Natural killer cell treated with Interleukin-12 subunit alpha and Interleukin-12 subunit beta and Interleukin-15 and Interleukin-18, amount 100 ng/mL, for 72 hours (primary cell): ENCODE measurements at places on chromosomes 5 and 9.

DNA sequence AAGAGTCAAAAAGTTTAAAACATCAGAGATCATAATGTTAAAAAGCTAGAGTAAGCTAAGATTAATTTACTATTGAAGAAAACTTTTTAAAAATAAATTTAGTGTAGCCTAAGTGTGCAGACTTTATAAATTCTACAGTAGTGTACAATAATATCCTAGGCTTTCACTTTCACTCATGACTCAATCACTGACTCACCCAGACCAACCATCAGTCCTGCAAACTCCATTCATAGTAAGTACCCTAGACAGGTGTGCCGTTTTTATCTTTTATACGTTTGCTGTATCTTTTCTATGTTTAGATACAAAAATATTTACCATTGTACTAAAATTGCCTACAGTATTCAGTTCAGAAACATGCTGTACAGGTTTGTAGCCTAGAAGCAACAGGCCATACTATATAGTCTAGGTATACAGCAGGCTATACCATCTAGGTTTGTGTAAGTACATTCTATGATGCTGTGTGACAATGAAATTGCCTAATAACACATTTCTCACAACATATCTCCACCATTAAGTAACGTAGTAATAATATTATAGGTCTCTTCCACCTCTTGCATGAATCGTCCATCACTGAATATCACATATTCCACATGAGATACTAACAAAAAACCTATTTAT is 59.2 kb downstream of the MEGF9 start:
- H3K4me3 ChIP-seq, result no peak overlapping the region
- H3K36me3 ChIP-seq, result no peaks in the 10 kb centered on the region
- no peaks in the 10 kb centered on the region for H3K27me3 ChIP-seq

GRCh38 chr9:7782400-7783120 is 17.0 kb downstream of the DMAC1 start:
- H3K27me3 ChIP-seq, result peaks cover 10% of the 10 kb centered on the region
- H3K4me3 ChIP-seq, result no peak overlapping the region
- H3K36me3 ChIP-seq, result no peaks in the 10 kb centered on the region
- peaks cover 5% of the 10 kb centered on the region for H3K4me1 ChIP-seq
- no peak overlapping the region for H3K27ac ChIP-seq
- DNase-seq, result no peak

- no peak overlapping the region for H3K4me3 ChIP-seq
- H3K27ac ChIP-seq, result no peak overlapping the region
- H3K27me3 ChIP-seq, result no peaks in the 10 kb centered on the region
- DNase-seq, result no peak
Observed at GRCh38 chr9:133813749-133814585, 75.8 kb upstream of the SARDH start.

- H3K4me3 ChIP-seq, result no peak overlapping the region
- peaks cover 6% of the 10 kb centered on the region for H3K4me1 ChIP-seq
- no peaks in the 10 kb centered on the region for H3K27me3 ChIP-seq
- no peak for DNase-seq
- peaks cover 26% of the 10 kb centered on the region for H3K36me3 ChIP-seq
Observed at GRCh38 chr5:87382224-87382623, 30.5 kb downstream of the CCNH start.

DNA sequence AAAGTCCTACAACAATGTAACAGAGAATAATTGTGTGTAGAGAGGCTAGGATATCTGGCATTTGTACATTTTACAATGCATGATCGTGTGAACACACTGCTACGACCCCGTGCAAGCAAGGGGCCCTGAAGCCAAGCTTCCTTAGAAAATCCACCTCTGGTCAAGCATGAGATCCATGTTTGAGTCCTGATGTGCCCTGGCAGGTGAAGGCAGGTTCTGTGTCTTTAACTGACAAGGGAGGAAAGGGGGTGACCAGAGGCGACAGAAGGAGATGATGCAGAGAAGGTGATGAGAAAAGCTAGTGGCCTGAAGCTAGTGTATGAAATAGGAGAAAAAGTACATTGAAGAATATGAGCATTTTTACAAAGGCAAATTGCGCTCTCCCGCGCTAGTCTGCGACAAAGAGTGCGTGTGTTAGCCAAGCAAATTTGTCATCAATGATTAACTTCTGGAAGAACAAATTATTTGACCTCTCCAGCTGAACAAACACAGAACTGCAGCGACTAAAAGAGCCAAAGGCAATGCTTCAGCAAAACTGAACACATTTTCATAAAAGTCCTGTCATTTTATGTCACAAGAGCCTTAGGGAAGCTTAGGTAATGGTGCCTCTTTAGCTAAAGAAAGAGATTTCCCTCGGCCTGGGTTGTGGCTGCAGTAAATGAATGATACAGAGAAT is 101.7 kb upstream of the DAPK1 start:
- DNase-seq, result no peak
- no peak overlapping the region for H3K27ac ChIP-seq
- H3K4me3 ChIP-seq, result no peak overlapping the region
- H3K36me3 ChIP-seq, result no peaks in the 10 kb centered on the region

DNA sequence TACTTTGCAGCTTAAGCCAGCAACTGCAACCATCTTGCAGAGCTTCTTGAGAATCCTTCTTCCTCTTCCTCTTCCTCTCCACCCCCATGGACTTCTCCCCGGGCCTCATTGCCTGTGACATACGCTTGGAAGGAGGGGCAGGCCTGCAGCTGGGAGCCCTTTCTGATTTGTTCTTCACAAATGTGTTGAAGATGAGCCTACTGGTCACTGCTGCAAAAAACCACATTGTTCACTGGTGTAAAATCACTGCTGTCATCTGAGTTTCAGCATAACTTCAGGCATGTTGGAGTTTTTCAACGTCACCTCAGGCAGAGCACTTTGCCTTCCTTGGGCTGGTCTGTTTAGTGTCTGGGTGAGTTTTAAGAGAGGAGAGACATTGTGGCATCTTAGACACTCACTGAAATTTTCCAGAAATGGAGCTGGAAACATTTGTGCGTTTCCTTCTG is 7.9 kb downstream of the TJP2 start:
- no peak overlapping the region for H3K4me3 ChIP-seq
- no peak overlapping the region for H3K27ac ChIP-seq
- no peaks in the 10 kb centered on the region for H3K36me3 ChIP-seq
- DNase-seq, result no peak
